ENCODE measurements at places on chromosomes 3 and 15.

GRCh38 chr3:27568393-27568792 is 84.2 kb upstream of the SLC4A7 start:
- DNase-seq: no peak

GRCh38 chr15:62054979-62055378 is 5.3 kb downstream of the VPS13C start:
- DNase-seq: no peak

DNA sequence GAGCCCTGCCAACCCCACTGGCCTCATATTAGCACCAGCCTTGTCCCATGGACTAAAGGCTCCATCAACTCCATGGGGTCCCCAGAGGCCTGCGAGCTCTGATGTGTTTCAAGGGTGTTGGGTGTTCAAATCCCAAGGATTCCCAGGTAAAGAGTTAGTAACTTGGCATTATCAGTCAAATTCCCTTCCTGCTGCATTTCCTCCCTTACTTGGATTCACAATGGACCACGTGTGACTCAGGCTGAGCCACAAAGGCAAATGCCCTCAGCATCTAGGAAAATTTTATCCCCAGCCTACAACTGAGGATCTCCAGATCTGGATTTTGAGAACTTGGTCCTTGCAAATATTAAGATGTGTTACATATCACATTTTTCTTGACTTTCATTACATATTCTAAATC is 58.8 kb downstream of the GADL1 start:
- DNase-seq: no peak

GRCh38 chr15:88207565-88207964 is 49.0 kb downstream of the NTRK3 start:
- no peak for DNase-seq

All from activated CD4-positive, alpha-beta T cell treated with anti-CD3 and anti-CD28 coated beads, Interleukin-2, amount 10 ng/mL, durations not matched to agents 24 days and 14 days (primary cell).